ENCODE measurements at places on chromosomes 13 and 19.

- no peak for DNase-seq
Observed at GRCh38 chr19:38162632-38163031, 61.4 kb downstream of the DPF1 start.

GRCh38 chr13:48449656-48450055, 36.7 kb upstream of the LPAR6 start:
- DNase-seq = no peak

DNA sequence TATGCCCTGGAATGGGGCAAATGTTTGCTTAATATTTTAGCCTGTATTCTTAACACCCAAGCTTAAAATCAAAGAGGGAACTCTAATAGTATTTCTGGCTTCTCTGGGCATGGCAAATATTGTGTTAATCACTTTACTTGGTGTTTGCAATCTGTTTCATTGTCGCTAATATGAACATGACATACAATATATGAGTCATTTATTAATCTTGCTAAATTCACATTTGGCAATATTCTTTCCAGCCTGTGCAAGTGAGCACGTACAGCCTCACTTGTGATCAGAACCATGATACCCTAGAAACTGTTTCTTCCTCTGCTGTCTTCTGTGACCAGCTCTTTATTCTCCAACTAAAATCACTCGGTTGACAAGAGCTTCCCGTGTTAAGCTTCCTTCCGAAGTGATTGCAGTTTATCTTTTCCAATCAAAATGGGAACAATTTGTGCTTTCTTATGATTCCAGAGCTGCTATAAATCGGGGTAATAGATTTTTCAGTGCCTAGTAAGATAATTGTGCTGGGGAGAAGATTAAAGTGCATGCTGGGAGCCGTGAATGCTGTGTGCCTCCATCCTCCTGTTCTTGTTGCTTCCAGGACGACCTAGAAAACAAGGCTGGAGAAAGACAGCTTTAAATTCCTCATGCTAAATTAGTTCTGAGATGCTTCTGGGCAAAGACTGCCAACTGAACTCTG, 153.0 kb upstream of the TMTC4 start:
- no peak for DNase-seq

DNA sequence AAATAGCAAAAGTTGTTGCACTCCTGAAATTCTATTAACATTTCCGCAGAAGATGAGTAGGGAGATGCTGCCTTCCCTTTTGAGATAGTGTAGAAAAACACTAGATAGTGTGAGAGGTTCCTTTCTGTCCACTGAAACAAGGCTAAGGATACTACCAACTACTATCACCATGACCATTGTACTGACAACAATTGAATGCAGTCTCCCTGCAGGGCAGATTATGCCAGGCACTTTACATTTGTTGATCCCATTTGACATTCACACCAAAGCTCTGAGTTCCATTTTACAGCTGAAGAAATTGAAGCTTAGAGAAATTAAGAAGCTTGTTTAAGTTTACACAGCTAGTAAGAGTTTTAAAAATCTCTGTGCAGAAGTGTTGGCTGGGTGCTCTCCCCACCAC, 55.0 kb downstream of the CYSLTR2 start:
- no peak for DNase-seq

DNA sequence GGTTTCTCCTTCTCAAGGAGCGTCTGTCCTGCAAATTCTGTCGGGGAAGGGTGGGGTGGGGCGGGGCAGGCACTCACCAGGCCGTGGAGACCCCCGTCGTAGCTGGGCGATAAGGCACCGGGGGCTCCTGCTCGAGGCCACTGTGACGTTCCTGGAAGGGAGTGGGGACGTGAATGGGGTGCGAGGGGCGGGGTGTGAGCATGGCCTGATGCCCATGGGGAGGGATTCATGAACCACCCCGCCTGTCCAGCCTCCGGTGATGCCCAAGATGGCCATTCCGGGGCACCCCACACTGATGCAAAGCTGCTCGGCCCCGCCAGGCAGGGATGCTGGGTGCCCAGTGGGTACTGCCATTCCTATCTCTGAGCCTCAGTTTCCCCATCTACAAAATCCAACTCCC, 14.4 kb upstream of the UQCR11 start:
- DNase-seq = no peak

- peak; percentile 74 for DNase-seq
Observed at GRCh38 chr13:113565526-113566226, 18.9 kb upstream of the TFDP1 start.

GRCh38 chr19:56993851-56994250, 125.9 kb upstream of the USP29 start:
- no peak for DNase-seq

- no peak for DNase-seq
Observed at GRCh38 chr19:46785054-46785979, 3.1 kb downstream of the SLC1A5 start.

DNA sequence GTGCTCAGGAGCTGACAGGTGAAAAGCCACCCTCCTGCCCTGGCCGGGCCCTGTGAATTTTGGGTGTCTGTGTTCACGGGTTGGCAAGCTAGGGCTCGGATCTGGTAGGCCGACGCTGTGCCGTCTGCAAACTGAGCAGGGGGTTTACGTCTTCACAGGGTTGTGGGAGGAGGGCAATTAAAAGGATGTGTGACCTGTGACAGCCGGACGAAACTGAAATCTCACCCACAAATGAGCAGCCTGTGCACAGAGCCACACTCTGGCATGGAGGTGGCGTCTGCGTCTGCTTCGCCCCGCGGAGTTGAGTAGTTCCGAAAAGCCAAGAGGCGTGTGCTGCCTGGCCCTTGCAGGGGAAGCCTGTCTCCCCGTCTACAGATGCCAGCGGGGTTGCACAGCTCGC, 117.3 kb downstream of the KDM4B start:
- DNase-seq = no peak

DNA sequence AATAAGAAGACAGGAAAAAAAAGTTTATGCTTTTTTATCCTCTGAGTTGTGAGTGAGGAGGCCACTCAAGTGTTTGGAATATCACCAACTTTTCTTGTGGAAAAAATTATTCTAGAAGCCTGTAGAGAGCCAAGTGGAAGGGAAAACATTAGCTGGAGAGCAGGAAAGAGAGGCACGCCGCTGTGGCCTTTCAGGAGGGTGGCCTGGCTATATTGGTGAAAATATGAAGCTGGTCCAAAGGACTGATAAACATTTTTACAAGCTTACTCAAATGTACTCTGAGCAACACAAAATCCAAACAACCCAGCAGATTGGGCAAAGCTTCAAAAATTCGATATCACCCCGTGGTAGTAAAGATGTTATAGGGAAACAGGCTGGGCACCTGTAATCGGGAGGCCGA, 2.3 kb upstream of the EIF3G start:
- no peak for DNase-seq

GRCh38 chr13:111398196-111398595, 77.8 kb downstream of the TEX29 start:
- no peak for DNase-seq

DNA sequence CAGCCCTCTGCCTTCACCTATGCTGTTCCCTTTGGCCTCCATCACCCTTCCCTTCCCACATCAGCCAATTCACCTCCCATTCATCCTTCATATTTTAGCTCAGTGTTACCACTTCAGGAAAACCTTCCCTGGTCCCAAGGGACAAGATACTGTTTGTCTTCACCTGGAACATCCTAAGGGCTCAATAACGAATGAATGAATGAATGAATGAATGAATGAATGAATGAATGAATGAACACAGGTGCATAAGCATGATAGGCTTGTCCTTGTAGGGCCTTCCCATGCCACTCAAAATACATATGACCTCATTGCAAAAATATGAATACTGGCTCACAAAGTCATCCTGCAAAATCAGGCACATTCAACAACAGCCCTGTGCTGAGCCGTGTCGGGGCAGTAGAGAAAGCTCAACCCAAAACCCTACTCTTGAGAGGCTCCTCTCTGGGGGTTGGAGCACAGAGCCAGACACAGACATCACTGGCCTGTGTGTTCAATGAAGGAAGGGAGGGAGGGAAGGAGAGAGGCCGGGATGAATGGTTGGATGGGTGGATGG, 33.7 kb upstream of the TPM4 start:
- no peak for DNase-seq

GRCh38 chr13:27789495-27790303, 2.6 kb upstream of the GSX1 start:
- DNase-seq = no peak

- peak; percentile 99 for DNase-seq
Observed at GRCh38 chr19:48321372-48321621, 4.1 kb upstream of the EMP3 start.

DNA sequence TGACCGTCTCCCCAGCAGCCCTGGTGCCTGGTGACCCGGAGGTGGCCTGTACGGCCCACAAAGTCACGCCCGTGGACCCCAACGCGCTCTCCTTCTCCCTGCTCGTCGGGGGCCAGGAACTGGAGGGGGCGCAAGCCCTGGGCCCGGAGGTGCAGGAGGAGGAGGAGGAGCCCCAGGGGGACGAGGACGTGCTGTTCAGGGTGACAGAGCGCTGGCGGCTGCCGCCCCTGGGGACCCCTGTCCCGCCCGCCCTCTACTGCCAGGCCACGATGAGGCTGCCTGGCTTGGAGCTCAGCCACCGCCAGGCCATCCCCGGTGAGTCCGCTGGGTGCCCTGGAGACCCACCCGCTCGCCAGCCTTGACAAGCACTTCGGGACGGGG, 2.2 kb downstream of the MADCAM1 start:
- no peak for DNase-seq

- DNase-seq = no peak
Observed at GRCh38 chr19:19445911-19446361, 40.5 kb downstream of the GATAD2A start.

- no peak for DNase-seq
Observed at GRCh38 chr13:113408562-113408961, 44.6 kb upstream of the GRTP1 start.

- DNase-seq = no peak
Observed at GRCh38 chr19:5339950-5340636, 519 bp downstream of the PTPRS start.

DNA sequence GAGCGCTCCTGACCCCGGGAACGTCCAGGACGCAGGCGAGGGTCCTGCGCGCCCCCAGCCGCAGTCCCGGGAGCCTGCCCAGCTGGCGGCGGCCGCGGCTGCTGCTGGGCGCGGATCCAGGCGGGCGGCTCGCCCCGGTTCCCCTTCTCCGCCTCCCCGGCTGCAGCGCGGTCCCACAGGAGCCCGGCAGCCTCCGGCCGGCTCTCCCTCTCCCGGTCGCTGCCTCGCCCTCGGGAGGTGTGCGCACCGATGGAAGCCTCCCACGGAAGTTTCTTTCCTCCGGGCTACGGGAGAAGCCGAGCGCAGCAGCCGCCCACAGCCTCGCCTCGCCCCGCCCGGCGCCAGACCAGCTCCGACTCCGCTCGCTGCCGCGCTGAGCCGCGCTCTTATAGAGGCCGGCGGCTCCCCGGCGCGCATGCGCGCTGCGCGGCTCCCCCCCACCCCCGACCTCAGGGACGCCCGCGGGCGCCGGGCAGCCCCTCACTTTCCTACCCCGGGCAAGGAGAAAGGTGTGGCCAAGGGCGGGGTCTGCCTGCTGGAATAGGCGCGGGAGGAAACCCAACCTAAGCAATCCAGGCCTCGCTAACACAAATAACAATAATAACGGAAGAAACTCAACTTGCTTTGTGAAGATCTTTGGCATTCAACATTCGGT, at the start of gene SHISA2:
Gene SHISA2, minus strand, starts transcription at position 360 of the 655 bp plus-strand sequence. CDS start 1,041 bp downstream, outside the sequence.
- DNase-seq = no peak

- peak; percentile 94 for DNase-seq
Observed at GRCh38 chr13:112885782-112886268, 83.2 kb upstream of the MCF2L start.

DNA sequence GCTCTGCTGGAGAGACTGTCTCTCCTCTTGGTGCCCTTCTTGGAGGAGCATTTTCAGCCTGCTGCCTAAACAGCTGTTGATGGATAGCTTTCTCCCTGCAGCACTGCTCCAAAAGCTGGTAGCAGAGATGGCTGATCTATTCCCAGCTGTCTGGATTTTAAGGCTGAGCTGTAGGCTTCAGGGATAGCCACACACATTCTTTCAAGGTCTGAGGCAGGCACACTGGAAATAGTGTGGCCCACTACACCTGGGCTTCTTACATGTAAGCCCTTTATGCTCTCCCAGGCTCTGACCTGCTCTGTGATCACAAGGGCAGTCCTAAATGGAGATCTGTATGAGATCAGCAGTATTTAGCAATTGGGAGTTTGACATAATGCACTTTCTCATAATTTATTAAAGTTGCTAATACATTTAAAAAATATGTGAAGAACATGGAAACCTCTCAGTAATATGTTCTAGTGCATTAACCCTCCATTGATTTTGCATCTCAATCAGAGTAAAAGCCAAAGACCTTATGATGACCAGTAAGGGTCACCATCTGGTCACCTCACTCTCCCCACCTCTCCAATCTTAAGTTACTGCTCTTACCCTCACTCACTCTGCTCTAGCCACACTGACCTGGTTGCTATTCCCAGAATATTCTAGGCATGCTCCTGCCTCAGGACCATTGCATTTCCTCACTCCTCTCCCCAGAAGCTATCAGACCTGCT, 91.6 kb downstream of the MBNL2 start:
- no peak for DNase-seq

DNA sequence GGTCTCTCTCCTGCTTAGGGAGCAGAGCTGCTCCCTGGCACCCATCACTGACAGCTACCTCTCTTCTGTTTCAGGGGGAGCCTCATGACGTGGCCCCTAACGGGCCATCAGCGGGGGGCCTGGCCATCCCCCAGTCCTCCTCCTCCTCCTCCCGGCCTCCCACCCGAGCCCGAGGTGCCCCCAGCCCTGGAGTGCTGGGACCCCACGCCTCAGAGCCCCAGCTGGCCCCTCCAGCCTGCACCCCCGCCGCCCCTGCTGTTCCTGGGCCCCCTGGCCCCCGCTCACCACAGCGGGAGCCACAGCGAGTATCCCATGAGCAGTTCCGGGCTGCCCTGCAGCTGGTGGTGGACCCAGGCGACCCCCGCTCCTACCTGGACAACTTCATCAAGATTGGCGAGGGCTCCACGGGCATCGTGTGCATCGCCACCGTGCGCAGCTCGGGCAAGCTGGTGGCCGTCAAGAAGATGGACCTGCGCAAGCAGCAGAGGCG, 23.2 kb upstream of the NCCRP1 start:
- no peak for DNase-seq

GRCh38 chr19:31356587-31357314, 7.5 kb upstream of the TSHZ3 start:
- no peak for DNase-seq

- DNase-seq = no peak
Observed at GRCh38 chr19:6837525-6837924, 49.9 kb upstream of the ADGRE1 start.

GRCh38 chr13:97318532-97318931, 96.4 kb downstream of the MBNL2 start:
- DNase-seq = no peak

- DNase-seq = no peak
Observed at GRCh38 chr13:71789693-71790329, 77.2 kb downstream of the DACH1 start.

DNA sequence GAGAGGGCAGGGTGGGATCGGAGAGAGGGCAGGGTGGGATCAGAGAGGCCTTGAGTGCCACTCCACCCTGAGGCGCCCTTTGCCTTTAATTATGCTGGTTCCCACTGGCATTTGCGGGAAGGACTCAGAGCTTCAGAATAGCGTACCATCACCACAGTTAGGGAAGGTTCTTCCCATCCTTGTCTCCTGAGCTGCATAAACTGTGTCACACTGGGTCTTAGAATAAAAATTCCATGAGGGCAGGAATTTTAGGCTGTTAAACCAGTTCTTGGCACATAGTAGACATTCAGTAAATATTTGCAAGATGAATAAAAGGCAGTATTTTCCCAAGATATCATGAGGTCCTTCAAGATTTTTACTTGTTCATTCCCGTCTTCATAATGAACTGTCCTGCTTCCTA, 24.4 kb downstream of the PPP2R1A start:
- DNase-seq = no peak
